Stimulated activated CD4-positive, alpha-beta T cell treated with anti-CD3 and anti-CD28 coated beads, TNF-alpha, amount 100 ng/mL, for 4 hours (primary cell): ENCODE measurements at places on chromosomes 3 and 15.

GRCh38 chr15:70166506-70167087 lies 68.9 kb upstream of the TLE3 start:
- DNase-seq = no peak

GRCh38 chr15:75215107-75216004 lies 13.7 kb downstream of the C15orf39 start:
- no peak for DNase-seq

GRCh38 chr15:63759752-63760151 lies 74.0 kb downstream of the HERC1 start:
- no peak for DNase-seq

GRCh38 chr3:18208091-18208490 lies 217.0 kb downstream of the SATB1 start:
- DNase-seq = no peak

GRCh38 chr3:52106951-52107611 lies 47.1 kb downstream of the POC1A start:
- DNase-seq = no peak

- no peak for DNase-seq
Observed at GRCh38 chr3:155313300-155313699, 19.8 kb upstream of the STRIT1 start.

DNA sequence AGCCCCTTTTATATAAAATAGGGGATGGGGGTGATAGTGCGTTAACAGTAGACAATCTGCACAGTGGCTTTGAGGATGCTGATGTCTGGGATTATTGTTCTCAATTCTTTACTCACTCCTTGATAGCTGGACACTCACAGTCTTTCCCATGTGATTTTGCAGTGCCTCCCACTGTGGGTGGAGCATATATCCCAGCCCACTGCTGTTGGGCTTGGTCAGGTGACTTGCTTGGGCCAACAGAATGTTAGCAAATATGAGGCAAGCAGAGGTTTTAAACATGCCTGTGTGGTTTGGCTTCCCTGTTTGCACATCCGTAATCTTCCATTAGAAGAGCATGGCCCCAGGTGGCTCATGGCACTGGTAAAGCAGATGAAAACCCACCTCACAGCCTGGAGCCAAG lies 46.5 kb downstream of the CPA3 start:
- DNase-seq = no peak

DNA sequence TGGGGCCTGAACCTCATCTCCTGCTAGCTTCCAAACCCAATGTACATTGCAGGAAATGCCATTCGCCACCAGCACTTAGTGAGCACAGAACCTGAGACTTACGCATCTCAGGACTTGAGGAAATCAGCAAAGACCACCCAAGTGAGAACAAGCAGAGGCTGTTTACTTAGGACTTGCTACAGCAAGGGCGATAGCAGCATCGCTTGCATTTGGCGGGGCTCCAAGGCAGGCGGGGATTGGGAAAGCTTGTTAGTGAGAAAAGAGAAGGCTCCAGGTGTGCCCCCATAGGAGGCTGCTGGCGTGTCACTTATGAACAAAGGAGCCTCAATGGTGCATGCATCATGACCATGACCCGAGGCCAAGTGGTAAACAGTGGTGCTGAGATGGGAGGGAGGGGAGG lies 19.7 kb downstream of the SLC6A20 start:
- DNase-seq = no peak
